ENCODE measurements at places on chromosomes 5 and 9.

- peak; percentile 38 for DNase-seq
Observed at GRCh38 chr5:44568519-44568918, 179.3 kb upstream of the FGF10 start.

- no peak for DNase-seq
Observed at GRCh38 chr5:52579391-52579790, 208.3 kb upstream of the ITGA1 start.

DNA sequence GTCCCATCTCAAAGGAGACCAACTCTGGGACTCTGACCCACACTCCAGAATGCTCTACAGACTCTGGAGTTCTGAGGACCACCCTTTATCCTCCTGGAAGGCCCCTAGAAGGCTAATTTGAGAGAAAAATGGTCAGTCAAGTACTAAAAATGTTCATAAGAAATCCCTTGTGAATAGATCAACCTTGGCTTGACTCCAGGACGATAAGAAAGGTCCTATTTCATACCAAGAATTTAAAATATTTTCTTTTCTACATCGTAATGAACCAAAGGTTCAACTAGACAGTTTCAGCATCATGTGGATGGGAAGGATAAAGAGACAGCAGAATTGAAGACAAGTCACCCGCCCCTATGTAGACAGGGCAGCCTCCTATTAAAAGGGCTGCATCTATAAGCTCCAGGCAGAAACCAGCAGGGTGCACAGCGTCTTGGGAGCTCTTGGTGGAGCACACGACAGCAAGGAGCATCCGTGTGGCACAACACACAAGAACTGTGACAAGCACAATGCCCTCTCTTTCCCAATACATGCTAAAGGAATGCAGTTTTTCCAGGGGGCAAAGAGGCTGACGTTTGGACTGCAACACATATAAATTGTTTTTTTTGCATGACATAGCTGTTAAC, 38.3 kb downstream of the RASEF start:
- peak; percentile 29 for DNase-seq

GRCh38 chr9:136341042-136341655, 13.8 kb downstream of the GPSM1 start:
- no peak for DNase-seq

GRCh38 chr9:114149181-114149580, 6.2 kb upstream of the COL27A1 start:
- no peak for DNase-seq

- no peak for DNase-seq
Observed at GRCh38 chr5:86640998-86641397, 23.3 kb downstream of the COX7C start.

GRCh38 chr9:115998666-115999065, 154.9 kb upstream of the PAPPA start:
- peak; percentile 67 for DNase-seq

Data from amniotic epithelial cell (primary cell).